NCI-H460 (cell line): ENCODE measurements at places on chromosomes 7 and 10.

- no peak for DNase-seq
Measured at GRCh38 chr10:100793055-100793454, 47.7 kb downstream of the PAX2 start.

DNA sequence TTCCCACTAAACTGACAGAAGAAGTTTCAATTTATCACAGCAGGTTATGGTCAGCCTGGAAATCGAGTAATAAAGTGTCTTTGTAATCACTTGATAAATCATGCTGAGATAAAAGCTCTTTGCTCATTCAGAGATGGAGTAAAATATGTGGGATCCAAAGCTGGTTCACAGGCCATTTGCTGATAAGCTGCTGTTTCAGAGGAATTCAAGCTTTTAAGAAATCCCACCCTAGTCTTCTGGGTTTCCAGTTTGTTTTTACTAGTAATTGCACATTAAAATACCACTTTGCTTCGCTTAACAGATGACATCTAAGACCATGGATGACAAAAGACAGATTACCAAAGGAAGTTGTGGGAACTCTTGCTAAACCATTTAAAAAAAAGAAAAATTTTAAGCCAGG lies 37.4 kb upstream of the CDK6 start:
- no peak for DNase-seq

- no peak for DNase-seq
Measured at GRCh38 chr10:86169506-86170254, 196.9 kb downstream of the GRID1 start.

- DNase-seq, result no peak
Measured at GRCh38 chr10:93190372-93190771, 116.7 kb downstream of the CYP26A1 start.

- DNase-seq, result no peak
Measured at GRCh38 chr7:52261057-52261456, 774.4 kb upstream of the POM121L12 start.

- no peak for DNase-seq
Measured at GRCh38 chr10:100253041-100253440, 14.4 kb downstream of the CWF19L1 start.

GRCh38 chr7:4523219-4523618 lies 158.9 kb upstream of the FOXK1 start:
- no peak for DNase-seq

GRCh38 chr7:141387521-141388217 lies 163.5 kb upstream of the AGK start:
- DNase-seq, result no peak

DNA sequence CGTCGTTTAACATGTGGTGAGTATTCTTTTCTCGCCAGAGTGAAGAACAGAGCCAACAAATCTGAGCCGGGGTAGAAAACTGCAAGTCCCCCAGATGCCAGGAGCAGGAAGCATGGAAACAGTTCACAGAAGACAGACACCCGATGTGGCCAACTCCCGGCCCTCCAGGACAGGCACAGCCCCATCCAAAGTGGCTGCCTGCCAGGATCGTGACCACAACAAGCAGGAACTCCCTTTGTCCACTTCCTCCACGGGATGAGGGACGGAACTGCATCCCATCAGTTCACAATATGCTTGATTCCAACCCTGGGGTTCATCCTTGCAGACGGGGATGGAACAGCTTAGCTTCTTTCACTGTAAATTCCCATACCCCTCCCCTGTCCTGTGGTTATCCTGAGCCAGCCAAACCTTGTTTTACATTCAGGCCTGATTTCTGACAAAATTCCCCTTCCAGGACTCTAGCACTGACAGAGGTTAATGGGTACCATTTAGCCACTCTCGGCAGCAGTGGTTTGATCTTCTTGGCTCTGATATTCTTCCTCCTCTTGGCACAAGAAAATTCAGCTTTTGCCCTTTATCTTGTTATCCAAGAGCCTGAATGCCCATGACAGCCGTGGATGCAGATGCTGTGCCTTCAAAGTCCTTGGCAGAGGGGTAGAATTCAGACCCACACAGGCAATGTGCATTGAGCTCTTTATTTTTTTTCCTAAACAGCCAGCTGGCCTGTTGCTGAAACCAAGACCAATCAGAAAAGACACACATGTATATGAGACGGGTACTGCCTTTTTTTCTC lies 105.5 kb upstream of the FAM204A start:
- DNase-seq, result no peak

GRCh38 chr10:77711683-77712049 lies 74.1 kb upstream of the KCNMA1 start:
- DNase-seq, result no peak

GRCh38 chr7:26198133-26198780 lies 2.3 kb downstream of the HNRNPA2B1 start:
- DNase-seq, result no peak
